Left hindlimb (tissue), 1 donor: ENCODE measurements at places on chromosomes 1 and 21.

DNA sequence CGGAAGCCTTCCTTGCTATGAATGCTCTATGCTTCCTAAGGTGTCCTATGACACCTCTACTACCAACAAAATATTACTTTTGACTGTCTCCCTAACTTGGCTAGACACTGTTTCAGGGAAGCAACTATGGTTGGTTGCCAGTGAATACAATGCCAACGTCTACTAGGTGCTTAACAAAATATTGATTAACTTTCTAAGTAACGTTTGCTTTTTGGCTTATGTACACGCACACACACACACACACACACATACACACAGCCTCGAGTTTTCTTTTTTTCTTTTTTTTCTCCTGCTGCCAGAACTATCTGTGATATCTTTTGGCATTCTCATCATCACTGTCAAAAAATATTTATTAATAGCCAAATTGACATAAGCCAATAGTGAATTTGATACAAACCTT is 864.0 kb downstream of the PLA2G4A start:
- no peak for DNase-seq

DNA sequence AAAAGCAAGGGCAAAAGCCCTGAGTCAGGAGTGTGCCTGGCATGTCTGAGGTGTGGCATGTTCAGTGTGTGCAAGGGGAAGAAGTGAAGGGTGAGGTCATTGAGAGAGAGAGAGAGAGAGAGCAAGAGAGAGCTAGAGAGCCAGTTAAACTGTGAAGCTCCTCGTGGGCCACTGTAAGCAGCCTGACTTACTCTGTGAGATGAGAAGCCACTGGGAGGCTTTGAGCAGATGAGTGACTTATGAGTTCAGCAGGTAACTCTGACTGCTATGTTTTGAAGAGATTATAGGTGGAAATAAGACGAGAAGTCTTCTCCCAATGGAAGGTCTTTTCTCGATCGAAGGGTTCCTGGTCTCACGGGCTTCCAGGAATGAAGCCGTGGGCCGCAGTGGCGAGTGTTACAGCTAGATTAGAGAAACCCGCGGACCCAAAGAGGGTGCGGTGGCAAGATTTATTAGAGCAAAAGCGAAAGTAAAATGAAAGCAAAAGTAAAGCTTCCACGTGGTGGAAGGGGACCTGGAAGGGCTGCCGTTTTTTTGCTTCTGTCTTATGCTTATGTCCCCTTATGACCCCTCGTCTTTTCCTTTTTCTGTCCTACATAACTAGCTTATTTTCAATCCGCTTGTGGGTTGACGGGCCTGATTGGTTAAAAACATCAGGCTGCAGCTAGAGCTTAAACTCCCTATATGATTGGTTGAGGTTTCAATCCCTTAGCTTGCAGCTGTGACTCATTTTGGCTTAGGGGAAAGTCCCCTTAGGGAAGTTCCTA is 323.1 kb upstream of the FAM78B start:
- DNase-seq, result no peak

- DNase-seq, result no peak
These were observed 7.8 kb upstream of the LRRC8D start for GRCh38 chr1:89812992-89813391.

DNA sequence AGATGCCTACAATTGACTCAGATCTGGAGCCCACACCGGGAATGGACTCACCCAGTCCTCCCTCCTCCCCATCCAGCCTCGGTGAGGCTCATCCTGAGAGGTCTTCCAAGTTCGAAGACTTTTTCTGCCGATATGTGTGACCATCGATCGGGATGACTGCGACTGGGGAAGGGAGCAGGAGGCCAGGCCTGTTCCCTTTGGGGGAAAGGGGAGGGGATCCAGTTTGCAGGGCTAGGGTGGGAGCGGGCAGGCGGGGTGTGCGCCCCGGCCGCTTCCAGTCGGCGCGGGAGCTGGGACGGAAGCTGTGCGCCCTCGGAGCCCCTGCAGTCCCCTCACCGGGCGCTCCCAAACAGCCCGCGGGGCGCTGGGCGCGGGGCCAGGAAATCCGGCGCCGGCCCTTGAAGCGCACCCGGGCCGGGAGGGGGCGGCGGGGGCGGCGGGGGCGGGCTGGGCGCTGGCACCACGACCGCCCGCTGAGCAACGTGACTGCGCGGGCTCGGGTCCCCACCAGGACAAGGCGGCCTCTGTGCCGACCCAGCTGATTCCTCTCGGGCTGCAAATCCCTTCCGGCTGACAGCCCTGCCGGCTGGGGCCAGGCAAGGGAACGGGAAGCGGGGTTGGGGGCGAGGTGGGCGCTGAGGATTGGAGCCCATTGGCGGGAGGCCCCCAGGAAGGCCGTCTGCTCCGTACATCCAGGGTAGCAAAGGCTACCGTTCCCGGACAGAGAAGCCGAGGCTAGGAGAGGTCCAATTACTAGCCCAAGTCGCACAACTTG is 103.9 kb downstream of the EBNA1BP2 start:
- peak; percentile 67 for DNase-seq

DNA sequence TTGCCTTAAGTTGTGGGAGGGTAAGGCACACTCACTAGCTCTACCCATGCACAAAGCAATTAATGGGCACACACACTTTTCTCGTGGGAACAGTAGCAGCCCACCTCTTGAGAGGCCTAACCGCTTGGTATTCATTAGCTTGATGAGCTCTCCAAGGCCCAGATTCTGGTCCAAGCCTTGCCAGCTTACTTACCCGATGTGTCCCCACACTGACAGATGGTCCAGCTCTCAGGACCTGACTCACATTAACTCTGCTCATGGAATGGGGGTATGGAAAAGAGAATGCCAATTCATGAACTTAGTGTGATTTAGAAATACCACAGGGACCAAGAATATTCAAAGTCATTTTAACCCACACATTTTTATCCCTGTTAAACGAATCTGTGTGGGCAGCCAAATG is 106.8 kb upstream of the CACHD1 start:
- DNase-seq, result no peak

DNA sequence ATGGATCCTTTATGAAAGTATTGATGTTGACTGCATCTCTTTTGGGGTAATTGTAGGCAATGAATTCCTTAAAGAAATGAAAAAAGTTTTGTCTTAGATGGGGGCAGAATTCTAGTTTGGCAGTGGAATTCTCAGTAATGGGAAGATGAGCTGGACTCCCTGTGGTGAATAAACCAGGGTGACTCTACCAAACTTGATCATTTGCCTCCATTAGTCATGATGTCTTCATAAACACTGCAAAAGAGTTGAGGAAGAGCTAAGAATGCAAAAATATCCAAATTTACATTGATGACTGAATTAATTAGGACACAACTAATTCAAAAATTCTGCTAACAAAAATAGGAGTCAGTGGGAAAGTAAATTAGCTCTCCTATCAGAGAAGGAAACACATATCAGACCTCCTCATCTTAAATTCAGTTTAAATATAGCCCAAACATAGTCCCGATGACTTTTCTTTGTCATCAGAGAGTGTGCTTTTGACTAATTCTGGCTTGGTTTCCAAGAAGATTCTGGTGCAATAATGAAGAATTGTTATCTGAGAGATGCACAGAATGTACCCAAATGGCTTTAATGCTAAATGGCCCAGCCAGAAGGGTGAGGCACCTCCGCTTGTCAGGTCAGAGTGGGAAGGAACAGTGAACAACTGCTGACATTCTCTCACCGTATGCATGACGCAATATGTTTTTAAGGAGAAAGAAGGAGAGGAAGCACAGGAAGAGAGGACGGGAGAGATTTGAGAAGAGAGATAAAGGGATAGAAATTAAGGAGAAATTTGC is 525.1 kb downstream of the LMO4 start:
- DNase-seq, result no peak

- no peak for DNase-seq
These were observed 51.9 kb downstream of the COL11A1 start for GRCh38 chr1:103056423-103056822.
